Hepatocyte (in vitro differentiated cells): ENCODE measurements at places on chromosomes 7 and 10. TPM values are rescaled to one million over a fixed set of nuclear protein-coding genes. Genes with fewer than 3 reads are reported as not detected.

Gene MKI67
- 8.1 and 9.5 TPM in 2 replicates for polyA plus RNA-seq

DNA sequence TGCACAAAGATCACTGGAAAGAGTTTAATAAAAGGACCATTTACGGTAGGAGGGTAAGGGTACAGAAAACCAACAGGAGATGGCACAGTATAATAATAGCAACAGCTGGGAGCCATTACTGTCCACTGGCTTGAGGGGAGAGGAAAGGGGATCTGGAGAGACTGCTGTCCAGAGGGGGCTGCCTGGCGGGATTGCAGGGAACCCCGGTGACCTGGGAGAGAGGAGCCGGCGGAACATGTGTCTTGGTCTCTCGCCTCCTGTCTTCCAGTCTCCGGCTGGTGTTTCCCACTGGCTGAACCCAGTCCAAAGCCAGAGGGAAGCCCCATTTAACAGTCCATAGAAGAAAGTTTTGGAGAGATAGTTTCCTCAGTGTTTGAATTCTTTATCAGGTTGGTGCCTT is 57.5 kb upstream of the PODXL start:
- peaks cover 2% of the 10 kb centered on the region for H3K4me1 ChIP-seq
- H3K27ac ChIP-seq = no peak overlapping the region
- no peak for DNase-seq
- H3K27me3 ChIP-seq = no peaks in the 10 kb centered on the region
- no peaks in the 10 kb centered on the region for H3K36me3 ChIP-seq

DNA sequence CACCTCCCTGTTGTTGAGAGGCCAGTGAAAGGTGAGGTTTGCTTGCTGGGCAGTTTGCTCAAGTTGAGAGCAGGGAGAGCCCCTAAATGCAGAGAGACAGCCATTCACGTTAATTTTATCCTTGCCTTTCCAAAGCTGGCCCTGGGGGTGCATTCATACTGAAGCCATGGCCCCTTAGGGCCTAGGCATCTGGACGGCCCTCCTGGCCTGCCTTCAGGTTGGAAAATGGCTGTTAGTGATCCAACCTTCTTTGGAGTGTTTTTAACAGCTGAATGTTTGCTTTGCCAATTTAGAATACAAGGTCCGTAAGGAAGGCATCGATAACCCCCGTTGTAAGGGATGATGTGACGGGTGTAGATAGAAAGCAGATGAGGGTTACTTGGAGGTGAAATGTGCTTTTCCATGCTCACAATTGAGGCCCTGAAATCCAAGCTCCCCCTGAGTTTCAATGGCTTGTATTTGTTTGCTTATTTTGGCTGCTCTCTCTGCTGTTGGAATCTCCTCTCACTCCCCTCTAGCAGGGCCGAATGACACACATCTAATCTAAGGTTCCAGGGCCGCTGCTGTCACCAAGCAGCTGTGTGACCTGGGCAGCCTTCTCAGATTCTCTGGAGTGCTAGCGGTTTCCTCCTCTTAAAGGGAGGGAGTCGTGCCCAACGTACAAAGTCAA is 171.6 kb upstream of the MKI67 start:
- no peaks in the 10 kb centered on the region for H3K36me3 ChIP-seq
- no peak overlapping the region for H3K4me3 ChIP-seq
- H3K4me1 ChIP-seq = no peaks in the 10 kb centered on the region
- no peak for DNase-seq
- H3K27me3 ChIP-seq = no peaks in the 10 kb centered on the region
- no peak overlapping the region for H3K27ac ChIP-seq

DNA sequence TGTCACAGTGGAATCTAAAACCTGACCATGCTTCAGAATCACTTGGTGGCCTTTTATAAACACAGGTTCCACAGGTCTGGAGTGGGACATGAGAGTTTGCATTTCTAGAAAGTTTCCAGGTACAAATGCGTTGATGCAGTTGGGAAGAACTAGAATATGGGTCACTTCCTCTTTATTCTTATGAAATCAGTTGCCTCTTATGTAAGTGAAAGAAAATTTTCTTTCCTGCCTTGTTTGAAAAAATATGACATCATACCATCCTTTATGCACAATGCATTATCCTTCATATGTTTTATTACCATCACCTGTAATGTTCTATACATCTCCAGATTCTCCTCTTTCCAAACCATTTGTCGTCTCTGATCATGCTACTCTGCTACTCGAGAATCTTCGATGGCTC is 44.0 kb downstream of the PLXNA4 start:
- no peaks in the 10 kb centered on the region for H3K4me1 ChIP-seq
- DNase-seq = no peak
- H3K27ac ChIP-seq = no peak overlapping the region
- H3K36me3 ChIP-seq = no peaks in the 10 kb centered on the region
- H3K27me3 ChIP-seq = no peaks in the 10 kb centered on the region
- H3K4me3 ChIP-seq = no peak overlapping the region

Gene FKBP6
- 0.17 TPM in 1 of 2 replicates, not detected in the other for polyA plus RNA-seq

- DNase-seq = no peak
- H3K4me3 ChIP-seq = no peak overlapping the region
Observed at GRCh38 chr10:52653263-52653909, 119.2 kb downstream of the MBL2 start.

DNA sequence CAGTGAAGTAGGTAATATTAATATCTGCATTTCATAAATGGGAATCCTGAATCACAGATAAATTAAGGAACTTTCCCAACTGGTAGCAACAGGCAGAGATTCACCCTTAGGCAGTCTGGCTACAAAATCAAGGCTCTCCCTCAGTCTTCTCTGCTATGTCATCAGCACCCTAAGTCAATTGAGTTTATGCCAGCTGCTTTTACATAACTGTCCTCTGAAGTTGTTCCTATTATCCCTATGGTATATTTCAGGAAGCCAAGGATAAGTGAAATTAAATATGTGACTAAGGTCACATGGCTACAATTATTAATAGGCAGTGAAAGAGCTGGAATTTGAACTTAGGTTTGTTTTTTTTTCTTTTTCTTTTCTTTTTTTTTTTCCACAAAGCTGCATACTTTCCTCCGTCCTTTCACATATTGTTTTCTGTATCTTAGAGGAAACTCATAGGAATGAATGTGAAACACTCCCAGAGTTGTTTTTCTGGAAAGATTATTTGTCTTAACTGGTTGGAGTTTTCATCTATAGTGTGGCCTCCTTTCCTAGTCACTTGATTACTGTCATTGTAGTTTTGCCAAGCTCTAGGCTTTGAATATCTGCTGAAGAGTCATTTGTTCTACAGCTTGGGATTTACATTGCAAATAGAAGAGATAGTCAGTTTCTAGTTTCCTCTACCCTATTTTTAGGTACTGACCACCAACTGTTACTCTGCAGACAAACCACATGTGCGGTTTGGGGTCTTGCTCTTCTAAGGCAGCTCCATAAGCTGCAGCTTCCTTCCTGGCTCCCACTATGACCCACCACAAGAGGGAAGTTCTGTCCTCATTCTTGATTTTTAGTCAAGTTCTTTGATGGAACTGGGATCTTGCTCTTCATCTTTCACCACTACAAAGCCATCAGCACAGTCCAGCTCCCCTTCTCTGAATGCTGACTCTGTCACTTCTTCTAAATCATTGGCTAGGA is 338.0 kb upstream of the KIAA1217 start:
- no peaks in the 10 kb centered on the region for H3K4me1 ChIP-seq
- H3K27ac ChIP-seq = no peak overlapping the region
- no peaks in the 10 kb centered on the region for H3K36me3 ChIP-seq
- no peak for DNase-seq
